ENCODE measurements at places on chromosomes 11 and 22. TPM values are rescaled to one million over a fixed set of nuclear protein-coding genes. Genes with fewer than 3 reads are reported as not detected.

The CLDN5 gene
- 40.4 TPM for total RNA-seq

The CSTF3 gene
- 9.5 TPM for total RNA-seq

The BTG4 gene
- total RNA-seq: not detected

GRCh38 chr11:70272009-70272408 lies 1.5 kb downstream of the PPFIA1 start:
- H3K27ac ChIP-seq: no peak overlapping the region
- H3K36me3 ChIP-seq: peaks cover 20% of the 10 kb centered on the region
- H3K27me3 ChIP-seq: no peaks in the 10 kb centered on the region
- H3K4me1 ChIP-seq: peaks cover 30% of the 10 kb centered on the region
- H3K4me3 ChIP-seq: no peak overlapping the region

DNA sequence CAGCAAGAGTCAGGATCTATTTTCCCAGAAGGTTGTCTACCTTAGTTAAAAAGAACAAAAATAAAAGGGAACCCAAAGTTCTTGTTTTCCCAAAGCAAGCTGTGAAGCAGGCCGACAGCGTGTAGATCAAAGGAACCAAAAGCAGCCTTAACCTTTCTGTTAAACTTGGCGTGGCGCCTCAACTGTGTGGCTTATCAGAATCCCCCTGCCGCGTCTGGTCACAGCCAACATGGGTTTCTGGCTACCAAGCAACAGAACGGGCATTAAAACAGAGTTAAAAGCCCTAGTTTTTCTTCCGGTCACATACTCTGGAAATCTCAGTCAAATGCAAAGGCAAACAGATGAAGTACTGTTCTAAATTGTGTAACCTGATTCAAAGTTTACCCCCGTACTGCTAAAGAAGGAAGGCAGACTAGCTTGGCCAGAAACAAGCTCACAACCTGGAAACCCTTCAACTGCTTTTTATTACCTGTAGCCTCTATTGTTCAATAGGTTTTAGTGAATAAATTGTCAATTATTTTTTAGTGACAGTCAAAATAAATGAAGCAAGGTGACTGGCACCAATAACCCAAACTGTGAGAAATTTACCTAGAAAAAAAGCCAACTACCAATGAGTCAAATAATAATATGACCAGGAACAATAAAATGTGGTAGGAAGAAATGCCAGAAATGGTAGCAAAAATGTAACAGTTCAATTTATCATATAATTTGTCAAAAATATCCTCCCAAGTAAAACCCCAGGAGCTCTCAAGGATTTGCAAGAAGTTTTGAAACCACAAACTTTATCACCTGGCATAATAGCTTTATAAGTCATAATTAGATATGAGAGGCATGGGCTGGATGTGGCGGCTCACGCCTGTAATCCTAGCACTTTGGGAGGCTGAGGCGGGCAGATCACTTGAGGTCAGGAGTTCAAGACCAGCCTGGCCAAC lies 21.4 kb downstream of the CHKA start:
- H3K4me1 ChIP-seq: peaks cover 18% of the 10 kb centered on the region
- H3K27ac ChIP-seq: peak overlapping the region; percentile 43
- no peaks in the 10 kb centered on the region for H3K27me3 ChIP-seq
- H3K36me3 ChIP-seq: no peaks in the 10 kb centered on the region

- H3K27ac ChIP-seq: no peak overlapping the region
- H3K36me3 ChIP-seq: no peaks in the 10 kb centered on the region
- no peak for DNase-seq
These were observed 102.9 kb downstream of the MED15 start for GRCh38 chr22:20610243-20610686.

GRCh38 chr11:2380807-2381350 lies 3.8 kb downstream of the CD81 start:
- H3K4me1 ChIP-seq: peaks cover 67% of the 10 kb centered on the region
- DNase-seq: peak; percentile 45
- H3K36me3 ChIP-seq: no peaks in the 10 kb centered on the region
- H3K27me3 ChIP-seq: no peaks in the 10 kb centered on the region

- peak; percentile 50 for DNase-seq
- H3K36me3 ChIP-seq: no peaks in the 10 kb centered on the region
- H3K4me3 ChIP-seq: peak within 1 kb of the TSS; percentile 98
- peak within 1 kb of the TSS; percentile 89 for H3K27ac ChIP-seq
These were observed at the start of gene TCF20 for GRCh38 chr22:42270510-42271190. TSS of gene TCF20 (minus strand) at chr22:42270653. CDS start at chr22:42215305, 55,348 bp downstream.

GRCh38 chr11:36450110-36450572 lies 59.9 kb downstream of the TRAF6 start:
- no peak for DNase-seq
- H3K4me3 ChIP-seq: no peak overlapping the region
- H3K27ac ChIP-seq: no peak overlapping the region
- H3K36me3 ChIP-seq: no peaks in the 10 kb centered on the region
- H3K27me3 ChIP-seq: no peaks in the 10 kb centered on the region
- peaks cover 8% of the 10 kb centered on the region for H3K4me1 ChIP-seq

DNA sequence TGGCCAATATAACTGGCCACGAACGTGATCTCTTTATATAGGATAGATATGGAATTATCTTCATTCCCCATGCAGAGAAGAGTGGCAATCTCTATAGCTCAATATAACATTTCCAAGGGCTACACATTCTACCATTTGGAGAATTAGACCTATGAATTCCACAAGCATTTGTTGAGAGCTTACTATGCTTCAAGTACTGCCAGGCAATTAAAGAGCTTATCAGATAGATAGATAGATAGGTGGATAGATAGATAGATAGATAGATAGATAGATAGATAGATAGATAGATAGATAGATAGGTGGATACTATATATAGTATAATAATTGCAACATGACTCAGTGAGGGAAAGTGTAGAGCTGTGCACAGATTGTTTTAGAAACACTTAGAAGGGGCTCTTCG lies 1.5 kb upstream of the OR6X1 start:
- H3K27ac ChIP-seq: no peak overlapping the region
- H3K4me3 ChIP-seq: no peak overlapping the region
- H3K36me3 ChIP-seq: no peaks in the 10 kb centered on the region
- no peaks in the 10 kb centered on the region for H3K27me3 ChIP-seq
- no peak for DNase-seq

GRCh38 chr11:65968600-65969482 lies 7.3 kb downstream of the SART1 start:
- peak; percentile 57 for DNase-seq
- H3K4me1 ChIP-seq: peaks cover 25% of the 10 kb centered on the region

DNA sequence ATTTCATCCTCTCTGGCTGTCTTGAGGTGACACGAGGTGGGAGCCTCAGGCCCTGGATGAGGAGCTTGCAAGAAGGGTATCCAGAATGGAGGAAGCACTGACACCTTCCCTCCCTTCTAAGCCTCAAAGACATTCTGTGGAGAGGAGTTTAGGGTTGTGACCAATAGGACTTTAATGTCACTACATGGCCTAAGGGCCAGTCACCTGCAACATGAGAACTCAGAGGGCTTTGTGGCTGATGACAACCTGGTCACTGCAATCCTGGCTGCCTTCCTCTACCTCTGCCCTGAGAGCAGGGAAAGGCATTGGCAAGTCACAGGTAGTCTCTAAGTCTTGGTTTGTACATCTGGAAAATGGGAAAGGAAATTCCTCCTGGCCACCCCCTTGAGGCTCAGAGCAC lies 33.7 kb downstream of the PISD start:
- H3K36me3 ChIP-seq: no peaks in the 10 kb centered on the region
- no peaks in the 10 kb centered on the region for H3K27me3 ChIP-seq
- H3K27ac ChIP-seq: no peak overlapping the region
- no peak for DNase-seq
- H3K4me1 ChIP-seq: peaks cover 47% of the 10 kb centered on the region
- H3K4me3 ChIP-seq: no peak overlapping the region

Data from gastrocnemius medialis (tissue), 4 donors.